NCI-H2081 (cell line): ENCODE measurements at places on chromosomes 6 and 20.

GRCh38 chr6:147664092-147664491 is 155.6 kb downstream of the SAMD5 start:
- no peak for DNase-seq

- DNase-seq: no peak
Measured at GRCh38 chr20:62390317-62391164, 3.6 kb downstream of the RPS21 start.

- no peak for DNase-seq
Measured at GRCh38 chr20:23655491-23656211, 17.9 kb upstream of the CST3 start.

DNA sequence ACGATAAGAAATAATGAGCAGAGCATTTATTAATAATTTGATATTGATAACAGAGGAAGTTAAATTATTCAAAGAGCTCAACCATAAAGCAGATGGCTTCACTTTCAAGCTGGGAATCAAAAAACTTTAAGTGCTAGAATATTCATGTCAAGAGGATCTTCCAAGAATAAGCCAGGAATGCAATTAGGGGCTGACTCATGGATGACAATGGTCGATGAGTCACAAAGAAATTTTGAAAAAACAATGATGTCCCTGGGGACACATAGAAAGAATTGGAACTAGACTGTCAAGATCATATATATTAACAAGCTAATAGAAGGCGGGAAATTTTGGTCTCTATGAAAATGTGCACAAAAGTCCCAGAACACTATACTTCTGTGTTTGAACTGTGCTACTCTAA is 304.1 kb downstream of the LAMA2 start:
- DNase-seq: no peak

DNA sequence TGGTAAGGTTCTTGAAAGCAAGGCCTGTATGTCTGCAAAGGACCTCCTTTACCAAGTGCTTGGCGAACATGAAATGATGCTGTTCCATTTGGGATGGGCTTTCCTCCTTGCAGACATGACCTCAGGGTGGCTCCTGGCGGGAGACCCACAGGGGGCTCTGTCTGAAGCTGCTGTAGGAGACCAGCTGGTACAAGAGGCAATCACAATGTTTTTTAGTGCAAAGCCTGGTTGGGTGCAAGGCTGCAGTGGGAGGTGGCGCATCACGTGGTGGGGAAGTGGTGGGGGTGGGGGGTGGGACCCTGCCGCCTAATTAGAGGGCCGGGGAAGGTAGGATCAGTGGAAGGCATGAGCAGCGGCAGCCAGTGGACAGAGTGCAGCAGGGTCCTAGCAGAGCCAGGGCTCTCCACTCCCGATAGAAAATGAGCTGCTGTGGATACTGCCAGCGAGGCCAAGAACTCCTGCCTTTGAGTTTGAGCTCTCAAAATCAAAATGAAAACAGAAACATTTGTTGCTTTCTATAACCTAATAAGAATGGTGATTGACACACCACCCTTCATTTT is 9.1 kb upstream of the ARMC2 start:
- DNase-seq: no peak

GRCh38 chr6:10406556-10406955 is 8.3 kb downstream of the TFAP2A start:
- DNase-seq: peak; percentile 44

- DNase-seq: no peak
Measured at GRCh38 chr20:926670-927069, 10.5 kb upstream of the ANGPT4 start.

- DNase-seq: no peak
Measured at GRCh38 chr6:34152806-34153520, 7.1 kb upstream of the GRM4 start.

DNA sequence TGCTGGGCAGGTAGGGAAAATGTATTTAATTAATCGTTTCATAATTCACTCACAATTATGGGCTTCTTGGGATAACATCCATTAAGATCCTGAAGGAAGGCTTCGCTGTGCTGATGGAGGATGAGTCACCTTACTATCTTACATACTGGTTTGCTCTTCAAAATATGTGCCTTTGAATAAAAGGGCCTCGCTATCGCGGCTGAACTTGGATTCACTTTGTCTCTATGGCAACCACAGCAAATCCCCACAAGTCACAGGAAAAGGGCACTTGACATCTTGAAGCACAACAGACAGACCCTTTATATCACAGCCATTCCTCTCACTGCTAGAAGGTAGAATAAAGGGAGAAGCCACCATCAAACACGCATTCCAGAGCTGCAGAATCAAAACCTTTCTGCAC is 141.3 kb upstream of the MYLIP start:
- DNase-seq: peak; percentile 15

GRCh38 chr6:15434263-15434662 is 188.4 kb downstream of the JARID2 start:
- no peak for DNase-seq

GRCh38 chr6:78110641-78111040 is 457.8 kb downstream of the MEI4 start:
- no peak for DNase-seq

DNA sequence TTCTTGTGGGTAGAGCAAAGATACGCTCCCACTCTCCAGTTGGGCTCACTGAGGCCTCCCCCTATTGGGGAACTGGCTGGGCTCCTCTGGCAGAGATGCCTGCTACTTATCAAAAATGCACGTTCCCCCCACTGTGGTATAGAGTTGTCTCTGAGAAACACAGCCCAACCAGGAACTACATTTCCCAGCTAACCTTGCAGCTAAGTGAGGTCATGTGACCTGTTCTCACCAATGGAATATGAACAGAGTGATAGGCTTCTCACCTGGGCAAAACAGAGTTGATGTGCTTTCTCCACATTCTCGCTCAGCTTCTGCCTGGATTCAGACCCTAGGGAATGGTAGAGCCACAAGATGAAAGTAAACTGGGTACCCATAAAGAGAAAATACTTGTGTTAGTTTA is 49.1 kb upstream of the PTPRT start:
- DNase-seq: no peak

- no peak for DNase-seq
Measured at GRCh38 chr20:41175201-41175651, 37.9 kb downstream of the PLCG1 start.

GRCh38 chr6:44058617-44059358 is 68.5 kb downstream of the MRPL14 start:
- no peak for DNase-seq

- peak; percentile 54 for DNase-seq
Measured at GRCh38 chr6:30213957-30214656, 901 bp upstream of the TRIM26 start.

GRCh38 chr6:37354526-37355384 is 972 bp downstream of the RNF8 start:
- DNase-seq: no peak

GRCh38 chr6:139239064-139239463 is 52.7 kb downstream of the TXLNB start:
- peak; percentile 39 for DNase-seq

DNA sequence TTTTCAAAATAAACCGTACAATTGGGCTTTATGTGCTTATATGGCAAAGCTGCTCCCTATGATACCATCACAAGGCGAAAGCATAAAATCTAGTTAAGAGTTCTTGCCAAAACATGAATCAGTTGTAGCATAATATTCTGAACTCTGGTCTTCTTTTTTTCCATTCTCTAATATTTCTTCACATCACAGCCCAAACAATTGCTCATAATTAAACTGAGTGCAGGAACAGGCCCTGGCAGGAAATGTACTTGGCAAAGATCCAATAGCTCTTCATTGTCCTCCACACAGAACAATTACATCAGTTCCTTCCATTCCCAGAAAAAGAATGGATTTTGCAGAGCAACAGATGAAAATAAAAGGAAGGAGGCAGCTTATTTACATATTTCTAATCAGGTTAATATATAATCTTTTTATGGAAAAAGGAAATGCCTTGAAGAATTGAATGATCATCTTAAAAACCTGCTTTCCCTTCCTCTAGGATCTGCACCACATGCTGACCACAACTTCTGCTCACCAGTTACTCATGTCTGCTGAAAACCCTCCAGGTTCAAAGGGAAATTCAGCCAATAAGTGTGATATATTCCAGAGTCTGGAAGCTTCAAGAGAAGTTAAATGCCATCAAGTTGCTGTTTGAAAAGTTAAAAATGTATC is 123.3 kb upstream of the COL21A1 start:
- DNase-seq: peak; percentile 84

GRCh38 chr20:32831982-32832381 is 12.2 kb downstream of the MAPRE1 start:
- no peak for DNase-seq

DNA sequence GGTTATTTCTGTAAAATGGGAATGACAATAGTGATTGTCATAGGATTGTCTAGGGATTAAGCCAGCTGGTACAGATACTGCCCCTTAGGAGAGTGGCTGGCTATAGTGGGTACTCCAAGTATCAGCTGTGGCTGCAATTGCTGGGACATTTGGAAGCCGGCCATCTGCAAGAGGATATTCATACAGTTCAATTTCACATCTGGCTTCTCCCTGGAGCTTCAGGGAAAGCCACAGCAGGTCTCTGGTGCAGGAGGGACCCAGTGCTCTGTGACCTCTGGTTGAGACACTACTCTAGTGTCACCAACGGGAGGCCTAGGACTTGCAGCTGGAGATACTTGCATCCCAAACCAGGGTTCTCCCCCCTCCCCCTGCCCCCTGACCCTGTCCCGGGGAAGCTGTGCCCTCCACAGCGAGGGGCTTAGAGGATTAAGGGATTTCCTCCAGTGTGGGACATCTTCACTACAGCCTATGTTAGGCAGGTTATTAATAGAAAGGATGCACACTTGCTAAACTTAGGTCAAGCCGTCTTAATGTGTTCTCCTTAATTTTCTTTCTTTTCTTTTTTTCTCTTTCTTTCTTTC is 2.7 kb downstream of the SLC2A10 start:
- no peak for DNase-seq

DNA sequence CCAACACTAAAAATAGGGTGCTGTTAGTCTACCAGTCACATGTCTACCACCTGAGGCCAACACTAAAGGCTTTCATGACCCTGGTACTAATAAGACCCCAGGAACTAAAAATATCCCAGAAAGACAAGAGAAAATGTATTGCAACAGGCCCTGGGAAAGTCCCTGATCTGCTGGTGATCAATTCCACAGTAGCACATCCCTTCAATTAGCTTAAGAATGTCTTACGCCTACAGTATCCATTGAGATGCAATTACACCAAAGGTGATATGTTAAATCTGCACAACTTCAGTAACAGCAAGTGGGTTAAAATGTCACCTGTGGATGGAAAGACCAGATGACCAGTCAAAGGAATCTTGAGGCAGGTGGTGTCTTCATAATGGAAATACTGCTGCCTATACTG is 3.1 kb downstream of the SEMG1 start:
- no peak for DNase-seq

GRCh38 chr20:63635431-63636141 is 8.7 kb upstream of the GMEB2 start:
- DNase-seq: no peak

- no peak for DNase-seq
Measured at GRCh38 chr6:45543298-45544235, 165.8 kb upstream of the SUPT3H start.

GRCh38 chr6:136127873-136128272 is 122.2 kb downstream of the MTFR2 start:
- no peak for DNase-seq

DNA sequence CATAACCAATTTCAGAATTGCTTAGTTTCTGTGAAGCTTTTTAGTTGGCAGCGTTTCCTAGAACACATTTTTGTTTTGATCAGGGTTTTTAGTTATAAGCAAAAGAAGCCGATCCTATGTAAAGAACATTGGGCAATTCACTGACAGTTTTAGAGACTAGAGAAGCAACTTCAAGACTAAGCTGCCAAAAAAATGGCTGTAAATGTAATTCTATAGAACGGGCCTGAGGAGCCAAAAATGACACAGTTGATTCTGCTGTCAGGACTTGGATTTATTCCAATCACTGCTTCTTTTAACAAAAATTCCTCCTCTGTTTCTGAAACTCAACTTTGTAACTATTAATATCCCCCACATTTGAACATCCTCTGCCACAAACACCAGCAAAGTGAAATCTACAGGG is 236.0 kb upstream of the EYS start:
- DNase-seq: no peak

GRCh38 chr20:60553095-60553494 is 594.9 kb downstream of the CDH26 start:
- no peak for DNase-seq

- DNase-seq: no peak
Measured at GRCh38 chr20:44422083-44422482, 53.6 kb upstream of the TTPAL start.

DNA sequence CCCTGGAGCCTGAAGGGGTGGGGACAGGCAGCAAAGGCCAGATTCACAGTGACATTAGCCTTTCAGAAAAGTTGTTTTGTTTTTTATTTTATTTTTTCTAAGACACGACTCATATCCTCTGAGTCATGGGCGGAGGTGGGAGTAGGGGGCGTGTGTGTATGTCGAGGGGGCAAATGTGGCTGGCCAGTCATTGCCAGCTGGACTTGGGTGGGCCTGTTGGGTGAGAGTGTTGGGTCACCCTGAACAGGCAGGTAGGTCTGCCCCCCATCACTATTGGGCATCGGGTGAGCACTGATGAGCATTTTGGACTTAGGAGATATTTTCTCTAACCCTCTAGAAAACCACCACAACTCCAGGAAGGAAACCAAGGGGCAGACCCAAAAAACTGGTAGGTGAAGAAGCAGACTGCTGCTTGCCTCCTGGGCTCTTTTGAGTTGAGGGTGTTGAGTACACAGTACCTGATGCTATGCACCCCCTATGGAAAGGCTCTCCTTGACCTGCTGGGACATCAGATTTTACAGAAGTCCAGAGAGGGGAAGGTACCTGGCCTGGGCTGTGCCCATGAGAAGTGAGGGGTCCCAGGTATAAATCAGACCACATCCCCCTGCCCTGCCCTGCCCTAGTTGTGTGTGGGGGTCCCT is 5.6 kb downstream of the SMIM29 start:
- no peak for DNase-seq

- DNase-seq: no peak
Measured at GRCh38 chr6:158663625-158664165, 13.8 kb downstream of the SYTL3 start.

DNA sequence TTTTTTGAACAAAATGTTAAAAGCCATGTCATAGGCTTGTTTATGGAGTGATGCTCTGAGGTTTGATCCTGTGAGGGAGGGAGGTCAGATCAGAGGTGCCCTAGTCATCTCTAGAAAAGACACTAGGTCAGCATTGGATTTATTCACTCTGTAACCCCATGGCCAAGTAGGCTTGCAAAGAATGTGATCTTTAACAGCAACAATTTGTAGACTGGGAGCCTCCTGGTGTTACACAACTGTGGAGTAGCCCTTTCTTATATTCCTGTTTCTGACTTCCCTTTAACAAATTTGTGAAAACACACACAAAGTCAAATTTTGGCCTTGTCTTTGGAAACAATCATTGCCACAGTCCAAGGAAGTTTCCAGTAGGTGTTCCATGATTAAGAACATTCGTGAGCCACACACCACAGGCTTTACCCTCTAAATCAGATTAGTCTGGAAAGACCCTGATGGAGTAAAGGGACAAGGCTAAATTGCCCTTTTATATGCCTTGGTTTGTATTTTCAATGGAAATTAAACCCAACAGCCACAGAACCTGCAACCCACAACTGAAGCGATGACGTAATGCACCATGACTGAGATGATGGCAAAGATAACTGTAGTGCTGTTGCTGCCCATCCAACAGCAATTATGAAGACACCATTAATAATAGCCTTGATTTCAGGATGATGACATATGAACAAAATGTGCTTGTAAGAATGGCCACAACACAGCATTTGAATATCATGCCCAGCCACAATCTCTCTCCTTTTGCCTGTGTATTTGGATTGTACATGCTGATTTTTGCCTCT is 22.1 kb downstream of the SCP2D1 start:
- DNase-seq: no peak
